ENCODE measurements at places on chromosomes 13 and 19. TPM values are rescaled to one million over a fixed set of nuclear protein-coding genes. Genes with fewer than 3 reads are reported as not detected.

The ZNF253 gene
- total RNA-seq: 3.2 TPM

The ZNF556 gene
- total RNA-seq: 0.07 TPM

The OVOL3 gene
- not detected for total RNA-seq

The PCSK4 gene
- 0.92 TPM for total RNA-seq

The FCER2 gene
- not detected for total RNA-seq

The CEACAM1 gene
- total RNA-seq: not detected

The HSPB6 gene
- total RNA-seq: 161 TPM

The BLOC1S3 gene
- total RNA-seq: 5.9 TPM

The ELSPBP1 gene
- not detected for total RNA-seq

The MIR17HG gene
- total RNA-seq: 3.8 TPM

The ZNF606 gene
- 12.5 TPM for total RNA-seq

The NLRP7 gene
- not detected for total RNA-seq

The FAM187B gene
- not detected for total RNA-seq

The POMP gene
- 69.0 TPM for total RNA-seq

The PSG6 gene
- total RNA-seq: not detected

The WDR83 gene
- 8.8 TPM for total RNA-seq

The IGSF23 gene
- not detected for total RNA-seq

The ZNF446 gene
- 6.3 TPM for total RNA-seq

The PGLYRP1 gene
- total RNA-seq: not detected

The CATSPERD gene
- total RNA-seq: not detected

The CGB2 gene
- not detected for total RNA-seq

The SLC1A6 gene
- total RNA-seq: not detected
